ENCODE measurements at places on chromosomes 6 and 20. TPM values are rescaled to one million over a fixed set of nuclear protein-coding genes. Genes with fewer than 3 reads are reported as not detected.

GRCh38 chr20:38418509-38419204, 16.5 kb downstream of the SNHG17 start:
- H3K27me3 ChIP-seq: no peaks in the 10 kb centered on the region
- H3K4me1 ChIP-seq: no peaks in the 10 kb centered on the region
- H3K36me3 ChIP-seq: peaks cover 62% of the 10 kb centered on the region
- H3K27ac ChIP-seq: no peak overlapping the region
- DNase-seq: no peak

DNA sequence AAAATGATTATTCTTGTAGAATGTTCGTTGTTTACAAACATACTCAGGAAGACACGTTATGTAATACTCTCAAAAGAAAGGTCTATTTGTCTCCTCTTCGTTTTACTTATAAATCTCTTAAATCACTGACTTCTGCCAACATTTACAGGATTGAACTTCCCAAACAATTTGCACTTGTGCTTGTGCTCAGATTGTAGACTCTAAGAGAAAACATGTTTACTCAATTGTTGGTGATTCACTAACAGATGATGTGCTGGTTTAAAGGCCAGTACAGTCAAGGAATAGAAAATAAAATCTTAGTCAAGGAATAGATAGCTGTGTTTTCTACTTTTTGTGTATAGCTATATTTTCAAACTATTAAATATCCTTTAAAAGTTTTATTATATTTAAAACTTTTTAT, 172.8 kb downstream of the GJA1 start:
- H3K36me3 ChIP-seq: no peaks in the 10 kb centered on the region
- no peak overlapping the region for H3K27ac ChIP-seq
- DNase-seq: no peak
- H3K4me1 ChIP-seq: no peaks in the 10 kb centered on the region
- no peak overlapping the region for H3K4me3 ChIP-seq
- no peaks in the 10 kb centered on the region for H3K27me3 ChIP-seq

GRCh38 chr6:98039904-98040607, 757.0 kb upstream of the MMS22L start:
- no peaks in the 10 kb centered on the region for H3K27me3 ChIP-seq
- no peaks in the 10 kb centered on the region for H3K36me3 ChIP-seq
- H3K4me1 ChIP-seq: no peaks in the 10 kb centered on the region
- H3K4me3 ChIP-seq: no peak overlapping the region
- DNase-seq: no peak

DNA sequence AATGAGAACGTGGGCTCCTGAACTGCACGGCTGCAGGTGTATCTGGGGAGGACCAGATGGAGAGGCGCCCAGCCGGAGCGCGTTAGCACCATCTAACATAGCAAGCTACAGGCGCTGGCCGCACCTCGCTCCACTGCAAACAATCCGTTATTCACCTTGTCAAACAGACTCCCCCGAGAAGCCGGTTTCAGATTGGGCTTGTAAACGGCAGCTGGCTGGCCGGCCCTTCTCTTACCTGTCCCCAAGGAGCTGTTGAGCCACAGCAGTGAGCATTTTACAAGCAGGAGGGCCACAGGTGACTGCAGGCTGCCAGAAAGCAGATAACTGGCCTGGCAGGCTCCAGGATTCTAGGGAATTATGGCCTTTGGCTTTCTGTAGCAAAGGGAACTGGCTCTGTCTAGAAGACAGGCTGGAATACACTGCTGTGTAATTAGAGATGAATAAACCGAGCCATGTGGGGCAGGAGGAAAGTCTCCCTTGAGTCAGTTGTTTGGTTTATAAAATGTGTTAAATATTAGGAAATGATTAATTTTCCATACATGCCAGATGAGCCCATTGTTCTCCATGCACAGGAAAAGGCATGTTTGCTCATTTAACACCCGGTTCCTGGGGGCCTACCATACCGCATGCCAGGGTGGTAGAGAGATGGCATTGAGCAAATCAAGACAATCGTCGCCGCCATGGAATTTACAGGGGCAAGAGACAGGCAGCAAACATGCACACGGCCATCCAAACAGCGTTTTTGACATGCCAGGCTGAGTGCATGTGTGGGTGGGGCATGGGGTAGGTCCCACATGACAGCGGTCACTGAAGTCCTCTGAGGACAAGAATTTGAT, 159.3 kb downstream of the NFATC2 start:
- no peak overlapping the region for H3K4me3 ChIP-seq
- DNase-seq: no peak
- H3K27ac ChIP-seq: no peak overlapping the region
- H3K4me1 ChIP-seq: peaks cover 30% of the 10 kb centered on the region
- peaks cover 2% of the 10 kb centered on the region for H3K36me3 ChIP-seq
- no peaks in the 10 kb centered on the region for H3K27me3 ChIP-seq

GRCh38 chr6:128246472-128247260, 273.7 kb downstream of the PTPRK start:
- DNase-seq: no peak
- no peaks in the 10 kb centered on the region for H3K27me3 ChIP-seq
- no peak overlapping the region for H3K27ac ChIP-seq
- H3K36me3 ChIP-seq: no peaks in the 10 kb centered on the region
- no peak overlapping the region for H3K4me3 ChIP-seq

- peak overlapping the region; percentile 43 for H3K4me3 ChIP-seq
- H3K36me3 ChIP-seq: no peaks in the 10 kb centered on the region
- no peaks in the 10 kb centered on the region for H3K27me3 ChIP-seq
- peaks cover 82% of the 10 kb centered on the region for H3K4me1 ChIP-seq
- peak overlapping the region; percentile 98 for H3K27ac ChIP-seq
Measured at GRCh38 chr6:148760568-148761526, 14.0 kb downstream of the UST start.

DNA sequence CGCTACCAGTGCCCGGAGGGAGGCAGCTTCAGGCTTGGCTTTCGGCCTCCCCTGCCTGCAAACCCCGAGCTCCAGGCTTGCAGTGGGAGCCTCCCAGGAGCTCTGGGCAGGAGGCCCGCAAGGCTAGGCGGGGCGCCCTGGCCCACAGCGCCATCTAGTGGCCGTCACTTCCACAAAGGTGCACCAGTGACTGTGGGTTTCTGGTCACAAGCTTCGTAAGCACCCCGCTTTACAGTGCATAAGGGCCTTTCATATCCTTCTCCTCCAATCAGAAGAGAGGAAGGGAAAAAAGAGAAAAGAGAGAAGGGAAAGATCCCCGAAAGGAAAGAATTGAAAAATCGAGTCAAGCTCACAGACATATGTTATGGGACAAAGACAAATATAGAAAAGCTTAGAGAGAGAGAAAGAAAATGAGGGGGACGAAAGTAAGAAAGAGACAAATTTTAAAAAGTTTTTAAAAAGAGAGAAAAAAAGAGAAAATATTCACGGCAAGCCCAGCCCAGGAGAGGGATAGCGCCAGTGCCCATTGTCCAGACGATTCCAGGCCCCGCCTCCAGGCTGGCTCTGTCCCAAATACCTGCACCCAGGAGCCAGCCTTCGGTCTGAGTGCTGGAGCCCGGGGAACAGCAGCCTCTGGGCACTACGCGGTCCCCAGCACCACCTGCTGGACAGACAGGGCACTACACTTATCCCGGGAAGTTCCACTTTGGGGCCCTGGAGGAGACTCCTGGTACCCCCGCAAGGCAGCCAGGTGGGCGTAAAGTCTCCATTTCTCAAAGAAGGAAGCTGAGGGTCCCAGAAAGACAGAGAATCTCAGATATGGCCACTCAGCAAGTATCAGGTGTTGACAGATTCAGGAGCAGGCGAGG, 207.1 kb downstream of the PREX1 start:
- no peaks in the 10 kb centered on the region for H3K27me3 ChIP-seq
- peaks cover 2% of the 10 kb centered on the region for H3K36me3 ChIP-seq
- peaks cover 15% of the 10 kb centered on the region for H3K4me1 ChIP-seq
- no peak overlapping the region for H3K27ac ChIP-seq

GRCh38 chr6:56259234-56260077, 12.1 kb upstream of the COL21A1 start:
- DNase-seq: no peak
- no peak overlapping the region for H3K27ac ChIP-seq
- H3K4me1 ChIP-seq: no peaks in the 10 kb centered on the region
- H3K4me3 ChIP-seq: no peak overlapping the region

- no peaks in the 10 kb centered on the region for H3K4me1 ChIP-seq
- no peak overlapping the region for H3K27ac ChIP-seq
- no peaks in the 10 kb centered on the region for H3K27me3 ChIP-seq
- no peaks in the 10 kb centered on the region for H3K36me3 ChIP-seq
- DNase-seq: no peak
Measured at GRCh38 chr6:161019324-161019839, 27.8 kb downstream of the MAP3K4 start.

GRCh38 chr6:142846883-142847287, 98.1 kb downstream of the HIVEP2 start:
- H3K4me1 ChIP-seq: peaks cover 84% of the 10 kb centered on the region
- peak overlapping the region; percentile 86 for H3K27ac ChIP-seq
- H3K36me3 ChIP-seq: no peaks in the 10 kb centered on the region

GRCh38 chr6:151213352-151213751, 26.4 kb upstream of the AKAP12 start:
- no peak overlapping the region for H3K27ac ChIP-seq
- H3K4me3 ChIP-seq: no peak overlapping the region
- H3K36me3 ChIP-seq: no peaks in the 10 kb centered on the region
- no peak for DNase-seq

The HMGCLL1 gene
- not detected for total RNA-seq

The SLC22A2 gene
- not detected for total RNA-seq

The HAO1 gene
- not detected for total RNA-seq
